ENCODE measurements at places on chromosomes 5 and 9.

DNA sequence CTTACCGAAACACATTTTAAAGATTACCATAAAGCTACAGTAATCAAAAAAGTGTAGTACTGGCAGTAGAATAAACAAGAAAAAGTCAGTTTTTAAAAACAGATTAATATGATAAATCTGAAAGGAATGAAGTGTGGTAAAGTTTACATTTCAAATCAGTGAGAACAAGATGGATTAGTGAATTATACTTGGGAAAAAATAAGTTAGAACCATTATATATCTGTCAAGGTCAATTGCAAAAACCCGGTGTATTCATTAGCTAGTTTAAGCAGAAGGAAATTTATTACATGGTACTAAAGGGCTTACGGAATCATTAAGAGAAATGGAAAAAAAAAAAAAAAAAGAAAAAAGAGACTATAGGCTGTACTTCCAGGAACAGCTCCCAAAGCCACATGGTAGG is 164.3 kb downstream of the MUSK start:
- DNase-seq = no peak

GRCh38 chr5:1278216-1278615 is 16.7 kb downstream of the TERT start:
- no peak for DNase-seq

DNA sequence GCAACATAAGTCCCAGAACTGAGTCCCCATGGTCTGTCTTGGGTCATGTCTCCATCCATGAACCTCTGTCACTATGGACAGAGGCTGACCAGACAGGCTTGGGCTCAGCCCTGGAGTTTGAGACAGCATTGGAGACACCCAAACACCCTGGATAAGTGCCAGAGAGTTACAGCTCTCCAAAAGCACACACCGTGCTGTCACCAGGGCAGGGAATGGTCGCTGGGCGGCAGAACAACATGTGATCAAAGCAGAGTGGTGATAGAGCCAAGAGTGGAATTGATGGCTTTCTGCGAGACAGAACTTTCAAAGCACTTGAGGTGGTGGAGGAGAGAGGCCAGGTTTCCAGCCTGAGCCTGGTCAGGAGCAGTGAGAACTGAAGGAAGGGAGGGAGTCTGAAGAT is 50.1 kb downstream of the DRD1 start:
- DNase-seq = no peak

DNA sequence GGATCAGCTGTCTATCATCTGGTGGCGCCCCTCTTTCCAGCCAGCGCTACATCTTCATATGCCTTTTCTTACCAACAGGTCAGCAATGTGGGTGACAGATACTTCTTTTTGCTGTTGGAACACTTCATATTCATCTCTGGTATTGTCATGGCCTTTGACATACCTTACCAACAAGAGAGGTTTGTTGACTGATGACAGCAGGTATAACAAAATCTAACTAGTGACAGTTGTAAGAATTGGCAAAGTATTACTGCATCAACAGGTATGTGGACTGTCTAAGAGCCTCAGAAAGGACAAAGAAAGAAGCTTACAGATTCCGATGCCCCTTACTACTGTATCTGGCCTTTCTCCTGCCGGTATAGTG is 29.9 kb upstream of the ZSWIM6 start:
- no peak for DNase-seq

DNA sequence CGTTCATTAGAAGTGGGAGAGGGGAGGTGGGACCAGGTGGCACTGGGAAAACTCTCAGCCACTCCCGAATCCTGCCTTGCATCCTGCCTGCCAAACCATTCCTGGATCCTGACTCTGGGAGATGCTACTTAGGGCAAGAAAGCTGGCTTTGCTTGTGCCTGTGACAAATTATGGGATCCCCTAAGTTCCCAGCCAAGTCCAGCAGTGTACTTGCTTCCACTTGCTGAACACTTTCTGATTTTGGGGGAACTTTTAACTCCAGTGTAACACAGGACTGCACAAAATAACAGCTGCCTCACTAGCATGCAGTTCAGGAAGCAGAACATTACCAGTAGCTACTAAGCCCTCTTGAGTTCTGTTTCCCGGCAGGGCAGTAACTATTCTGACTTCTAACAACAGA is 12.5 kb upstream of the NKX2-5 start:
- DNase-seq = peak; percentile 79

GRCh38 chr9:97437051-97437600 is 25.2 kb downstream of the TDRD7 start:
- no peak for DNase-seq

DNA sequence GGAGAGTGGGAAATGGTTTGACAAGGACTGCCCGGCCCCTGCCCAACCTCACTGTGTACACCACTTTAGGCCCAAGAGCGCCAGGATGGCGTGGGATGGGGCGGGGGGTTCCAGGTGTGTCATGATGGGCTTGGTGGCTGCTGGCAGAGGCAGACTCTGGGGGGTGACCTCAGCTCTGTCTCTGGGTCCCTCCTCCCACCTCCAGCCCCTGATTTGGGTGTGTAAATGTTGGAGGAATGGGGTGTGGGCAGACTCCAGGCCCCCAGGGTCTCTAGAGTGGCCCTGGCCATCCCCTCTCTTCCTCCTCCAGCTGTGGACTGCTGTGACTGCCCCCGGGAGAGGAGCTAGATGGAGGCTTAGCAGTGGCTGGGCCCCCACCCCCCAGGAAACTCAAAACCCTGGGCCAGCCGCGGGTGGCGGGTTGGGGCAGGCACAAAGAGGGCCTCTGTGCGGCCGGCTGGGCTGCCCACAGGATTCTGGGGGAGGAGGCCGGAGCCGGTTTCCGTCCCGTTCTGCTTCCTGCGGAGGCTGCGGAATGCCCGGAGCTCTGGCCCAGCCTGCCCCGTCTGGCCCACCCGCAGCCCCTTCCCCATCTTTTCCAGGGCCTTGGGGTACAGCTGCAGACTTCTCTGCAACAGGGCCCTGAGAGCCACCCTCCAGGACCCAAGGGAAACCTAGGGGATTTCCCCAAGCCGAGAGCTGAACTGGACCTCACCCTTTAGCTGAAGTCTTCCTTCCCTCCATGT is 23.1 kb downstream of the CXXC5 start:
- peak; percentile 80 for DNase-seq

DNA sequence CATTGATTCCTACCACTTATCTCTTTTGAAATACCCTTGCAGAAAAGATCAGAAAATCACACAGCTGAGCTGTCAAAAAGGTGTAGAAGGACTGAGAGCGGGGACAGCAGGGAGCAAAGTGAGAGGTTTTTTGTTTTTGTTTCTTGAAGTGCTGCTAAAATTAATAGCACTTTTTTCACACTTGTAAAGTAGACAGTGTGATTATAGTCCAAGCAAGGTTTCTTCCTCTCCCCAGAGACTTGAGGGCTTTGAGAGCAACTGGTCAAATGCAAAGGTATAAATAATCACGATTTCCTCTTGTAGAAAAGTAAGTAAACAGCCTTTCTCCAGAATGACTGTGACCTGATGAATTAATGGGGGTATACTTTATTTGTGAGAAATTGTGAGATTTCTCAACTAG is 326.9 kb downstream of the ZNF608 start:
- no peak for DNase-seq

DNA sequence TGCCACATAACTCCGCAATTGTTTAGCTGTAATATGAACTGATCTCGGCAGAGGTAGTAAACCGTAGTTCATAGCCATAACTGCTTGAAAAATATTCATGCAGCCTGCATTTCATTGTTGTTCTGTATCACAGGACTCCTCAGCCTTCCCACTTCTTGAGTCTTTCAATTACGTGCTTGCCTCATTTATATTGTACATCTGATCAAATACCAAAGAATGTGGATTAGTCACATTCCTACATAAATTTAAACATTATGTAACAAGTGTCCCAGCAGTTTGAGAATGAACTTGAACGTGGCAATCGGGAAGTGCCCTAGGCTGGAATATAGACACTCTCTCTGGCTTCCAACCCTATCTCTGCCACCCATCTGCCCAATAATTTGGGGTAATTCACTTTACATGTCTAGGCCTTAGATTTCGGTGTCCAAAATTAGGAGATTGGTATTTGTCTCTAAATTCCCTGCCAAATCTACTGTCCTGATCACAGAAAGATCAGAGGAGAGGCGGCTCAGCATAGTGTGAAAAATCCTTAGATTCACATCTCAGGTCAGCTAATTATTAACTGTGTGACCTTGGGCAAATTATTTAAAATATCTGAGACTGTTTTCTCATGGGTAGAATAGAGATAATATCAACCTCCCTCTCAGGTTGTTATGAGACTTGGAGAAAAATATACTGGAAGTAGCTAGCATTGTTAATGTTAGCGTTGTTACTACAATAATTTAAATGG is 215.1 kb upstream of the RFX3 start:
- no peak for DNase-seq

GRCh38 chr5:88722546-88723073 is 160.4 kb downstream of the MEF2C start:
- peak; percentile 27 for DNase-seq

DNA sequence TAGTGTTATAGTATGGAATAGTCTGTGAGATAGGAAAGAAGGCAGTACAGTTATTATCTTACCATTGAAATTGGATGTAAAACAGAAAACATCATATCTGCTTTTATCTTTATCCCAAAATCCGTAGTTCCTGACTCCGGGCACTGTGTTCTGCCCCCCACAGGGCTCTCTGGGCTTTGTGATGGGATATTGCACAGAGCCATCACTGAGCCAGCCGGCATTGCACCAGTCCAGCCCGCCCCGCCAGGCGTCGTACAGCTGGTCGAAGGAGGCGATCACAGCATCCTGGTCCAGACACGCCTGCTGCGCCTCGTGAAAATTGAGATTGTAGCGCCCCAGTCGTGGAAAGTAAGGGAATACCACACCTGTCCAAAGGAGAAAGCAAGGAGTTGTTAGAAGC is 76.4 kb downstream of the HAPLN1 start:
- DNase-seq = no peak

DNA sequence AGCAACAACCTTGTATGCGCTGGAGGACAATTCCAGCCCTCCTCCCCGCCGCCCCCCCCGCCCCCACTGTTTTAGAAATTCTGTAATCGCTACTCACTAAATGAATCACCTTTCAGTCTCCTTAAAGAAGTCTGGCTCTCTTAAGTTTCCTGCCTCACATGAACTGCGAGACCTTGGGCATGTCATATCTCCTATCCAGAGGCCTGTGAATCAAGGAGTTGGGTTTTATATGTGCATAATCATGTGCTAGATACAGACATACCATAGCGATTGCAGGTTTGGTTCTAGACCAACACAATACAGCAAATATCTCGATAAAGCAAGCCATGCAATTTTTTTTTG is 337 bp upstream of the DMAC1 start:
- DNase-seq = no peak
